ENCODE measurements at places on chromosomes 16 and 17.

- DNase-seq: no peak
Measured at GRCh38 chr17:13646969-13647542, 45.3 kb upstream of the HS3ST3A1 start.

DNA sequence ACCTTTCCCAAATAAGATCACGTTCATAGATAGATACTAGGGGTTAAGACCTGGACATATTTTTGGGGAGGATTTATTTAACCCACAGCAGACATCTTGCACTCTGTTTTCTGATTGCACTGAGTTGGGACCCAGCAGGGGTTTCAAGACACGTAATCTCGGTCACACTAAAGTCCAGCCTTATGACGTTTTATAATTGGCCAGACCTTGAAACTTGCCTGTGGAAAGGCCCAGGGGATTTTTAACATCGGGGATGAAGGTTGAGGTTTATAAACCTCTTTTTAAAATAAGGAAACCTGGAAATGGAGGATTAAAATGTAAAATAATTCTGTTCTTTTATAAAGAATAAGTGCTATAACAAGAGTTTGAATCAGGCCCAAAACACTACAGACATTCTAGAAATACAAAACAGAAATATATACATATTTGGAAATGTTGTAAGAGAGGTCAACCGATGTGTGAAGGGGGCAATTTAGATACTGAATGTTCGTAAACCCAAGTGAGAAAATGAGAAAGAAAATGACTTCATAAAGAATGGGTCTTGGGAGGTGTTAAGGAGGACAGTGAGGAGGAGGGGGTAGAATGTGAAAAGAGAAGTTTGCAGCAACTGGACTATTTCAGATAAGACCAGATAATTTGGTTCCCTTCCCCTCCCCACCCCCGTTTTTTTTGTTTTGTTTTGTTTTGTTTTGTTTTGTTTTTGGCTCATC lies 61.1 kb upstream of the NOL11 start:
- DNase-seq: no peak

- no peak for DNase-seq
Measured at GRCh38 chr17:2243953-2244352, 59.6 kb downstream of the SMG6 start.

DNA sequence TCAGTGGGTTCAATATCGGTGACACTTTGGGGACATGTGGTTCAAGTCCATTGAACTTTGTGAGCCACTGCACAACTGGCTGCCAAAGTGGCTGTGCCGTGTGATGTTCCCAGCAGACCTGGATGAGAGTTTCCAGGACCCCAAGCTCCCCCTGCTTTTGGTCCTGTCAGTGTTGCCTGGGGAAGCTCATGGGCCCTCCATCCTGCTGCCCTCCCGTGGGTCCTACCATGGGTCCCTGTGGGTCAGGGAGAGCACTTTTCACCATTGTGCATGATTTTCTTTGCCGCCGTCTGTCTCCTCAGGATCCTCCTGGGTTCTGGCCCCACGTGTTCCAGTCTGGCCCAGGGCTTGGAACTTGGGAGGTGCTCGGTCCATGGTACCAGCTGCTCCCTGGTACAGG lies 38.1 kb downstream of the LGALS9 start:
- DNase-seq: no peak

- DNase-seq: no peak
Measured at GRCh38 chr16:19804538-19805323, 79.9 kb downstream of the GPRC5B start.

- DNase-seq: peak; percentile 47
Measured at GRCh38 chr17:75031972-75032719, 14.6 kb downstream of the ATP5PD start.

- DNase-seq: no peak
Measured at GRCh38 chr16:54171626-54172537, 114.7 kb downstream of the IRX3 start.

Measured in NCI-H226 (cell line).